ENCODE measurements at places on chromosomes 6 and 20.

- DNase-seq = no peak
These were observed 6.1 kb downstream of the PTGIS start for GRCh38 chr20:49561806-49562205.

- no peak for DNase-seq
These were observed 53.5 kb downstream of the RIPOR2 start for GRCh38 chr6:24882295-24882694.

DNA sequence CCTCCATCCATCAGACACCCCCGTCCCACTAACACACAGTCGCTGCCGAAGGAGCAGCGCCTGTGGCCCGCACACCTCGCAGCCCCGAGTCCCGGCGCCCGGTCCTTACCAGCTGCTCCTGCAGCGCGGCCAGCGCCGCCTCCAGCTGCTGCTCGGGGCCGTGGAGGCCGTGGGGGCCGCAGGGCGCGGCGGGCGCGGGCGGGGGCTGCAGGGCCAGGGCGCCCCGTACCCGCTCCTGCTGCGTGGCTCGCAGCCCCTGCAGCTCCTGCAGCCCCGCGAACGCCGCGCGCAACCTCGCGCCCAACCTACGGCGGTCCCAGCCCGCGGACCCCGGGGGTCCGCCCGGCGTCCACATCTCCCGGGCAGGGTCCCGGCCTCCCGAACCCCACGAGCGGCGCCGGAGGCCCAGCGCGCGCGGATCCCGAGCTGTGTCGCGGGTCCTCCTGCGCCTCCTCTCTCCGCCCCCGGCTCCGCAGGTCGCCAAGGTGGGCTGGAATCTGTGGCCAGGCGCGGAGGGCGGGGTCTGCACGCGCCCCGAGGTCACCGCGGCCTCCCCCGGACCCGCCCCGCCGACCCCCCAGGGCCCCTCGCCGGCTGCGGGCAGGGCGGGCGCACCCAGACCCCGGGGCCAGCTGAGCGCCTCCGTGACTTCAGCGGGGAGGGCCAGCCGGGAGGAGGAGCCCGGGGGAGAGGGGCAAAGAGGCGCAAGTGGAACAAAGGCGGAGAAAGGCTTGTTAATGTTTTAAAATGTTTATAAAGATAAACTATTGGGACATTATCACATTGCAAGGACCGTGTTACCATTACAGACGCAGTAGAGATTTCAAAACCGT is at the start of gene DACT2:
Gene DACT2, minus strand, starts transcription at position 499 of the 833 bp plus-strand sequence. Its CDS starts 144 bp downstream, at position 355.
- DNase-seq = no peak

GRCh38 chr6:143695969-143696663 is 18.4 kb downstream of the PHACTR2 start:
- no peak for DNase-seq

GRCh38 chr6:4553387-4553786 is 222.8 kb upstream of the CDYL start:
- no peak for DNase-seq

DNA sequence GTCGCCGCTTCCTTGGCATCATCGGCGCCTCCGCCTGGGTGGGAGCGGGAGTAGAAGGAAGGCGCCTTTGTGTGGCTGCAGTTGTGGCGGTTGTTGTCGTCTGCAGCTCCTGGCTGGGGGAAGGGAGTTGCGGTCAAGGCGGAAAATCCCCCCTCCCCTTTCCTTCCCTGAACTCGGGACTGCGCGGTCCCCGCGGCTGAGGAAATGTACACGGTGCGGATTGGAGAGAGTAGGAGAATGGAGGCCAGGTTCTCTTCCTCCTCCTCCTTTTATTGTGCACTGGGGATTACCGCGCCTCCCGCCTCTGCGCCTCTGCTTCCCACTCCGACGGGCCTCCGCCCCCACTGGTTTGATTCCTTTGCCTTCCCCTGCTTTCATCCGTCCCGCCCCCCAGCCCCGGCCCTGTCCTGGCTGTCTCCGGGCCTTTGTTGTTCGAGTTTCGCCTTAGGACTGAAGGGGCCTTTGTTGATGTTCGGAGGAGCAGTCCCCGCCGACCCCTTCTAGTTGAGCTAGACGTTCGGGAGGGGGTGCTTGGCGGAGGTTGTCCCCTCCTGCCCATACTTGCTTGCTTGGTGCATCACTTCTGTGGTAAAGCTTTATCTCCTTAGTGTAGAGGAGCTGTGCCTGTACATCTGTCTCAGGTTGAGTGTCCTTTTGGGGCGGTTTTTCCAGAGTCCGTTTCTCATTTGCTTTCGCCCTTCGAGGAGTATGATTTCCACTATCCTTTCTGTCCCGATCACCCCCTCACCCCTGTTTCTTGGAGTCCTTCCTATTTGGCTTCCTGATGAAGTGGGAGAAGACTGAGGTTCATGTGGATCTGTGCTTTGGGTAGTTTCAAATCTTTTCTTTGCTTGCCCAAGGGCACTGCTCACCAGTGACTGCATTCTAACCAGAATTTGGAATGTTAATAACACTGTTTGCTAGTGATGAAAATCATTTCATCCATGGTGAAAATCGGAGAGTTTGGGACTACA is 764 bp downstream of the ZNF292 start:
- DNase-seq = peak; percentile 71

GRCh38 chr6:121584586-121585369 is 149.3 kb downstream of the GJA1 start:
- no peak for DNase-seq

GRCh38 chr6:141744194-141744925 is 388.4 kb upstream of the GJE1 start:
- DNase-seq = no peak

DNA sequence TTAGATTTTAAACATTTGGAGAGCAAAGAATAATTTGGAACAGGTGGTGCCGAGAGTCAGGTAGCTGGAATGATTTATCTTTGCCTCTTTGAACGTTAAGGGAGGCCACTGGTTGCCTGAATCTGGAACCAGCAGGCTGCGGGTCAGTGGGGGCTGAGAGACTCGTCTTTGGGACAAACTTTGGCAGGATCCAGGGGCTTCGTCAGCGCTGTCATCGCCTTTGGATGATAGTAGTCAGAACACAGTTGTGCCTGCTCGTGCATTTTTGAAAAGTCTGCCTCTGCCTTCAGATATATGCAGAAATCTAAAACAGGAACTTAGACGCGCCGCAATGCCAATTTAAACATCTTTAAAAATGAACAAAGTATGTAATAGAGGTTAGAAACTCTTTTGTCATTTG is 5.0 kb downstream of the EYA2 start:
- no peak for DNase-seq

GRCh38 chr20:16758454-16759180 is 10.5 kb downstream of the OTOR start:
- no peak for DNase-seq

DNA sequence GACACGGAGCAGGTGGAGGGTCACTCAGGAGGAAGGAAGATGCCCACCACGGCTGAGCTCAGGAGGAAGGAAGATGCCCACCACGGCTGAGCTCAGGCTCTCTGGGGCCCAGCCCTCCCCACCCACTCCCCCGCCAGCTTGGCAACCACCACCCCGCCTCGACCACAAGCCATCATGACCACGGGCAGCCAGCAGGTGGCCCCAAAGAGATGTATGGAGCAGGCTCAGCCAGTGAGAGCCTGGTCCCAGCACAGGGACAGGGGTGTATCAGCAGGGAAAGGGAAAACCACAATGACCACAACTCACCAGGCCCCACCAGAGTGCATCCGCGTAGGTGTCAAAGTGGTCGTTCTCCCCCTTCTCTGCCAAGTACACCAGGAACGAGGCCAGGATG is 30.4 kb downstream of the KCNQ2 start:
- DNase-seq = peak; percentile 58

DNA sequence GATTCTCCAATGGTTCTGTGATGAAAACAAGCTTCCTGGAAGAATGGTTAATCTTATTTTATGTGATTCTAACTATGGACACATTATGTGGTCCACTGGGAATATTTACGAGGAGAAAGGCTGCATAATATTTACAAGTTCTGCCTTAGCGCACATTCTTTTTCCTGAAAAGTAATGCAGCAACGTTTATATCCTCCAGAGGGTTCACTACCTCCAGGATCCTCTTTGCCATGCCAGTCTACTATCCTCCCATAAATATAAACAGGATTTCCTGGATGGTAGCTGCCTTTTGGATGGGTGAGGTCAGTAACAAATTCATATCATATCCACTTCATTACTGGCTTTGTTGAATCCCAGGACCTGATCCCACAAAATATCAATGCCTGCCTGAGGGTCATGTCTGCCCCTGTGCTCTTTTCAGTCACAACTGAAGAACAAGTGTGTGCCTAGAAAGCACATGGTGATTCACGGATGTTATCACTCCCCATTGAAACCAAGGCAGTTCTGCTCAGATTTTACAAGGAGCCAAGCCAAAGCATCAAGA is 30.4 kb downstream of the ADGRF5 start:
- no peak for DNase-seq

DNA sequence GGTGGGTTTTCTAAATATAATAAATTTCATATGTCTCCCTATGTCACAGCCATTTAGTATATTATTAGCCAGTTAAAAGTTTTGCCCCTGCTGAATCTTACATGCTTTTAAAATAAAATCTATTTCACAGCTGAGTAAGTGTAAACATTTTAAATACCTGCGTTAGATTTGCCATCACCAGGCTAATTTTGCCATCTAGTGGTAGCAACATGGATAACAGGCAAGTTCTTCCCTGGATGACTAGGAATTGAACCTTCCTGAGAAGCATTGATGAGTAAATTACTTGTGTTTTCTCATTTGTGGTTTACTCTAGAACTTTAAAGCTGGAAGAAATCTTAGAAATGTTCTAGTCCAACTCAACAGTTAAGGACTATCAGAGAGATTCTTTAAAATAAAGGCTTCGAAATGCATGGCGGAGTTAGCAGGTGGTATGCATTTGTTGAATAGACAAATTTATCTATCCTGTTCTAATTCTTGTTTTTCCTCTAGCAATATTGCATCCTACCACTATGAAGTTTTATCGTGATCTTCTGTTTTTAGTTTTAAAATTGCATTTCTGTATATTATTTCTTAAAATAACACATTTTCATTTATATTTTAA is 2.6 kb downstream of the PRSS35 start:
- DNase-seq = peak; percentile 47

DNA sequence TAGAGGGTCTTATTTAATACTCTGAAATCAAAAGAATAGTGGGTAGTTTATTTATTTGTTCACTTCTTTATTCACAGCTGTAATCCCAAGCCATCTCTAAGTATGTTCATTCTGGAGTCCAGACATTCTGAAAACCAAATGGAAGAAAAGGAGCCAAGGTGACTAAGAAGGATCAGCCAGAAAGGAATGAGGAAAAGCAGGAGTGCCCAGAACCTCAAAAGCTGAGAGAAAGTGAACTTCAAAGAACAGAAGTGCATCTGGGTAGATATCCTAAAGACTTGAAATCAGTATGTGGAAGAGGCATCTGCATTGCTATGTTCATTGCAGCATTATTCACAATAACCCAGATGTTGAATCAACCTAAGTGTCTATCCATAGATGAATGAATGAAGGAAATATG is 94.8 kb downstream of the VIP start:
- no peak for DNase-seq

GRCh38 chr20:49892817-49893216 is 22.5 kb downstream of the SPATA2 start:
- no peak for DNase-seq

DNA sequence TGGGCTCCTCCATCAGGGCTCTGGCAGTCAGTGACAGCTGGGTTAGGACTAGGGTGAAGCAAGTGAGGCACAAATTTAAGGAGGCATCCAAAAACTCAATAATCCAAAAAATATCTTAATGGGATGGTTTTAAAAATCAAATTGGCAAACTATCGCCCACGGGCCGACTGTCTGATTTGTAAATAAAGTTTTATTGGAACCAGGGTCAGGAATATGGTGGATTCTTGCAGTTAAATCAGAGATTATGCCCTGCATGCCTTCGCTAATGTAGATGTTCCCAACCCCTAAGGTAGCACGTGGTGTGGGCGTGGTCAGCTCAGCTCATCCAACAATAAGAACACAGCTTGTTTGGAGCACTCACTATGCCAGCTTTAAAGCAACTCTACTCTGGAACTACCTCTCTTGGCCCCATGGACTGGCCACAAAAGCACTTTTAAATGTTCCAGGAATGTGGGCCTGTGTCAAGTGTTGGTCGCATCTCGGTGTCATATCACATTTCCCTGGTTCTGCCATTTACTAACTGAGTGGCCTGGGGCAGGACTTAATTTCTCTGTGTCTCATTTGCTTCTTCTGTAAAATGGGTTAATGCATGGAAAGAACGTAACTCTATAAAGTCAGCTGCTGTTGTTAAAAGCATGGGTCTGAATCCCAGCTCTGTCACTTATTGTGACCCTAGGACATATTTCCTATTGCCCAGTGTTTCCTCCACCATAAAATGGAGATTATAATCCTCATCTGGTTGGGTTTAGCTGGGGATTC is 7.0 kb downstream of the TP53RK start:
- DNase-seq = no peak

DNA sequence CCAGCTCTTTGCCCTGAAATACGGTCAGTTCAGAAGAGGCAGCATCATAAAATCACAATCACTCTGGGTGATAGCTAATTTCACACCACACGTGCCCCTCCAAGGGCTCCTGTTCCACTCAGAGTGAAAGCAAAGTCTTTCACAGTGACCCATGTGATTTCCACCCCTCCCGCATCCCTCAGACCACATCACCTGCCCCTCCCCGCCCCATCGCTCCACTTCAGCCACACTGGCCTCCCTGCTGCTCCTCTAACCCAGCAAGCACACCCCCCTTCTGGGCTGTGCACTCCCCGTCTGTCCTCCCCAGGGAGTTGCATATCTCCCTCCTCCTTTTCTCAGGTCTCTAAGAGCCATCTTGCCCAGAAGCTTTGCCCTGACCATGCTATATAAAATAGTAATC is 74.5 kb downstream of the PSMG4 start:
- no peak for DNase-seq

DNA sequence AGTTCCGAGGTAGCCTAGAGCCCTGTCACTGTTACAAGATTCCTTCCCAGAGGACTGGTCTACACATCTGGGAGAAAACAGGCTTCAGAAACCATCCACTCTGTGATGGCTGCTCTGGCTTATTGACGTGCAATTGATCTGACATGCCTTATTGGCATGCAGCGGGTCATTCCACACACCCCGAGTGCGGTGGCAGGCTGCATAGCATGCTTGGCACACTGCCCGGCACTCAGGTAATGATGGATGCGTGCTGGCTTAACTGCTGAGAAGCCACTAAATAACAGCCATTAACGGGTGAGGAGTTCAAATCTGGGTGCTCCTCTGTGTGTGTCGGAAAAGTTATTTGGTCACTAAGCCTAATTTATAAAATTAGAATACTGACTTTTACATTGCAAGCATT is 67.9 kb upstream of the CDH4 start:
- DNase-seq = no peak

GRCh38 chr6:101932704-101933103 is 539.2 kb downstream of the GRIK2 start:
- DNase-seq = no peak

DNA sequence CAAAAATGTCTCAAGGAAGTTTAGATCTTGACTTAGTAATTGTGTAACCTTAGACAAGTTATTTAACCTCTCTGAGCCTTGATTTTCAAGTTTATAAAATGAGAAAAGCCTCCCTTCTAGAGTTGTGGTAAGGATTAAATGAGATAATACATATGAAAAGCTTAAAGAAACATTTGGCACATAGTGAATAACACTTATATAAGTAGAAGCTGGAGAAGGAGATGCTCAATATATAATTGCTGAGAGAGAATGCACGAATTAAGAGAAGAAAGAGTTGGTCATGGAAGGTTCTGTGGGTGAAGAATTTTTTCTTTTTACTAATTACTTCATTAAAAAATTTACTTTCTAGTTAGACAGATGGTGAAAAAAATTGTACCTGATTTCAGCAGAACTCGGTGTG is 5.3 kb downstream of the ACSS2 start:
- DNase-seq = no peak

- DNase-seq = no peak
These were observed 148.2 kb downstream of the TRIM27 start for GRCh38 chr6:28775405-28776129.

All from CD4-positive, alpha-beta T cell treated with Interleukin-4 for 1 hour (primary cell).